ENCODE measurements at places on chromosomes 5 and 9.

- DNase-seq = no peak
Measured at GRCh38 chr5:125865166-125865815, 557.9 kb upstream of the GRAMD2B start.

GRCh38 chr5:166581826-166582225, 1709.6 kb upstream of the WWC1 start:
- no peak for DNase-seq

DNA sequence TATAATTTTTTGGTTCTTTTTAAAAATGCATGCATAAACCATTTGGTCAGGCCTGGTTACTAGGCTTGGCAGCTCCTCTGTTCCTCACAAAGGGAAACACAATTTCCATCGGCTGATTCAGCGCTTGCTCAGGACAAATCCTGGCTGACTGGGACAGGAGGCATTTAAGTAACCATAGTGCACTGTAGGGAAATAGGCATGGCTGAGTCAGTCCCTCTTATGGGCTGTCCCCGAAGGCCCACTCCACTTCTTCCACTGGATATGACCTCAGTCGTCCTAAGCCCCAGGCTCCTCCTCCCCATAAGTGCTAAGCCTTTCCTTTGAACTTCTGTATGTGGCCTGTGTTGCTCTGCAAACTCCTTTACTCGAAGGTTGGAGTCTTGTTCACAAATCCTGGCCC, 71.2 kb upstream of the GLIS3 start:
- DNase-seq = no peak

GRCh38 chr9:92499701-92500100, 17.4 kb upstream of the ASPN start:
- DNase-seq = no peak

GRCh38 chr9:518540-518939, 303.9 kb downstream of the DOCK8 start:
- DNase-seq = no peak

- DNase-seq = no peak
Measured at GRCh38 chr5:169164481-169164925, 136.4 kb downstream of the SLIT3 start.

DNA sequence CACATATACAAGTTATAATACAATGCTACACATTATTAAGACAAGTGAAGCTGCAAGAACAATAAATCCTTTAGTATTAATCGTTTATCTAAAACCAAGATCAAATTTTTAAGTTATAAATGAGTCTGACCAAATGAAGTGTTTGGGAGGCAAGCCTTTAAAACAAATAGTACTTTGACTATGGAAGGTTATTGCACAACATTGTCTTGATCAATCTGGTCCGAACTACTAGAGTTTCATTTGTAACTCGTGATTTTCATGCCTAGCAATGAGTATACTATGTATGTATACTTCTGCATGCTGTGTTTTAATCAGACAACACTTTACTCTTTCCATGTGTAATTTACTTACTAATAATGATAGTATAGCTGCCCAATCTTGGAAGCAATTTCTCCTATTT, 87.2 kb upstream of the GOLGA1 start:
- no peak for DNase-seq

- DNase-seq = no peak
Measured at GRCh38 chr5:80867233-80867632, 92.9 kb upstream of the RASGRF2 start.

- no peak for DNase-seq
Measured at GRCh38 chr5:90967443-90967842, 408.8 kb downstream of the ADGRV1 start.

DNA sequence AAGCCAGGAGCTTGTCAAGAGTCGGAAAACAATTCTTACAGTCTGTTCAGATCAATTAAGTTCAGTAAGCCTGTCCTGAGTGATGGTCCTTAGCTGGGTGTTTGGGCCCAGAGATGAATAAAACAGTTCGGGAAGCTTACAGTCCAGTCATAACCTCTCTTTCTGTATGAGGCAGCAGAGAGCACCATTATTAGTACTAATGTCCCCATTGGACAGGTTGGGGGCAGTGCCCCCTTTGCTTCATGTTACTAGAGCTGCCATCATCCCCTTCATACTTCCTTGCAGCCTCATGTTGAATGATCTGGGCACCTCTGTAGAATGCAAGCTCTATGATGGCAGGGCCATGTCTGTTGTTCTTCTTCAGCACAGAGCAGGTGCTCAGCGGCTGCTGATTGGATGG, 9.8 kb downstream of the DOCK2 start:
- DNase-seq = no peak

- DNase-seq = no peak
Measured at GRCh38 chr5:137754961-137755762, 999 bp upstream of the HNRNPA0 start.

DNA sequence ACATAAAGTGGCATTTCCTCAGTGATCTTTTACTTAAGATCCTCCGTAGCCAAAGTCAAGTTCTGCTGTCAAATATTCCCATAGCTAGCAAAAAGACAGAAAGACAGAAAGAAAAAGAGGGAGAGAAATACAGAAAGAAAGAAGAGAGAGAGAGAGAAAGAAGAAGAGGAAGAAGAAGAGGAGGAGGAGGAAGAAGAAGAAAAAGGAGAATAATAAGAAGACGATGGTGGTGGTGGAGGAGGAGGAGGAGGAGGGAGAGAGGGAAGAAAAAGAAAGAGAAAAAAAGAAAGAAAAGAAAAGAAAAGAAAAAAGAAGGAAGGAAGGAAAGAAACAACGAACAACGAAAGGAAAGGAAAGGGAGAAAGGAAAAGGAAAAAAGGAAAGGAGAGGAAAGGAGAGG, 54.1 kb downstream of the FAT2 start:
- no peak for DNase-seq

GRCh38 chr5:157486221-157486681, 26.2 kb downstream of the NIPAL4 start:
- no peak for DNase-seq

DNA sequence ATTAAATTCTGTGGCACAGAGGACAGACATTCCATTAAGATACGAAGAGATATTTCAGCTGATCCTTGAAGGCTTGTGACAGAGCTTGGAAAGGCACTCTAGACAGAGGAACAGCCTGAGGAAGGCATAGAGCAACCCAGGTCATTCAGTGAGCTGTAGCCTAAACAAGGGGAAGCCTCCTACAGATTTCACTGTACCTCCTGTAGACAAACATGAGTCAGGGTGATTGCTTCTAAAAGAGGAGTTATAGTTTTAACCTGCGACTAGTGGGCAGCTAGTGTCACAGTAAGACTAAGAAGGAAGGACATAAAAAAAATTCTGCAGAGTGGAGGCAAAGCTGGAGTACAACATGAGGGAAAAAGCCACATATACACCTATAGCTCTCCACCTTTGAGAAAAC, 43.5 kb upstream of the ANKDD1B start:
- DNase-seq = no peak

GRCh38 chr5:139600336-139600949, 39.3 kb downstream of the UBE2D2 start:
- DNase-seq = no peak

DNA sequence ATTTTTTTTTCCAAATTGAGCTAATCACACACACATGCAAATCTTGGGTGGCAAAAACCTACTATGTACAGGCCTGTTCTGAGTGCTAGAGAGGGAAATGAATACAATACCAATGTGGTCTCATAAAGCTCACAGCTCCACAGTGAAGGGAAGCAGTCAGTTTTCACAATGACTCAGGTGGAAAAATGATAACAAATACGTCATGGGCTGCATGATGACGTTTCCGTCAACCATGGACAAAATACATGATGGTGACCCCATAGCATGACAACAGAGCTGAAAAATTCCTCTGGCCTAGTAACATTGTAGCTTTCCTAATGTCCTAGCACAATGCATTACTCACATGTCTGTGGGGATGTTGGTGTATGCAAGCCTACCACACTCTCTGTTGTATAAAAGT, 252.5 kb downstream of the TRIM32 start:
- no peak for DNase-seq

DNA sequence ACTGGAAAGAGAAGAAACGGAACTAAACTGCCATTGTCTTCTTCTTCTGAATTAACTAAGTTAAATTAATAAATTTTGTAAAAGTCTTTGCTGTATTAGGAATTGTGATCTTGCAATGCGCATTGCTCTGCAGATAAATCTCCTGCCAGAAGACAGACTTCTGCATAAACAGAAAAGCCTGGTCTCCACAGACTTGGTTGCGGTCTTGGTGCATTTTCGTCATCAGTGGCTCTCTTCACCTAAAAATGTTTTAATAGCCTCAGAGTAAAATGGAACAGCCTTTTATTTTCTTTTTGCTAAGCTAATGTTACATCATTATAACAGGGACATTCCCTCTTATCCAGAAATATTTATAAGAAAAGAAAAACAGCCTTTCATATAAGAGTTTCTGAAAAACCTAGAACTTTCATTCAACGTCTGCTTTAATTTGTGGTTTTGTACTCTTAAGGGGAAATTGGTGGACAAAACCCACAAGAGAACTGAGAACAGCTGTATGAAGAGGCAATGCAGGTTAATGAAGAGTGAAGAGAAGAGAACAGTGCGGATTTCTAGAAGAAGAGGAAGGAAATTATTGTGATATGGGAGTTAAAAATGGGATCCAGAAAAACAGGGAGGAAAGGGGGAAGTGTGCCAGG, 10.1 kb downstream of the IFNA5 start:
- no peak for DNase-seq

DNA sequence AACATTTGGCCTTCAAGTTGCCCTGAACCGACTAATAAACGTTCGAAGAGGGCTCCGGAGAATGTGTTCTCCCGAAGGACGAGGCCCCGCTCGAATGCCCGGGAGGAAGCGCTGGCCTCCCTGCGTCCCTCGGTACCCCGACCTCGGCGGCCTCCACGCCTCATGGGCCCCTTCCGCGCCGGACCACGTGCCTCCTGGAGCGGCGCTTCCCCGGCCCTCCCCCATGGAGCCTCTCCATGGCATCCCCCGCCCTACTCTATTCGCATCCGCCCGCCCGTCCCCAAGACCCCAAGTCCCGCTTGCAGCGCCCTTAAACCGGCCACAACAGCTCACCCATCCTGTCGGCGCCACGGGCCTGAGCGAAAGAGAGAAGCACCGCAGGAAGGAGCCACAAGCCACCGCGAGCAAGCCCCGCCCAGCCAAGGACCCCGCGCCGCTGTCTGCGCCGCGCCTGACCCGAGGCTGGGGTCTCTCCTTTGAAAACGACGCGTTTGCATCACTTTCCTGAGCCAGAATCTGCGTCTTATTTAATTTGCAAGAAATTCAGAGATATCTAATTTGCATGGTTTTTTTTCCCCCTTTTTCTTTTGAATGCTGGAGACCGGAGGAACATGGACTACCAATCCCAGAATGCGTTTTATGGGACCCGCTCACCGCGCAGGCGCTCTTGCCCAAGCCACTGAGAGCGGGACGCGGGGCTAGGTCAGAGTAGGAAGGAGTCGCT, at the start of gene RPS23:
RPS23 (minus strand) TSS at position 368 of the 724 bp plus-strand sequence; CDS start at position 337, 31 bp downstream.
- no peak for DNase-seq

- DNase-seq = no peak
Measured at GRCh38 chr5:129245489-129245888, 150.9 kb downstream of the ISOC1 start.

GRCh38 chr9:89864257-89864656, 259.4 kb downstream of the GADD45G start:
- DNase-seq = no peak

All from cortex of kidney (tissue), 1 donor.